ENCODE measurements at places on chromosomes 4 and X.

DNA sequence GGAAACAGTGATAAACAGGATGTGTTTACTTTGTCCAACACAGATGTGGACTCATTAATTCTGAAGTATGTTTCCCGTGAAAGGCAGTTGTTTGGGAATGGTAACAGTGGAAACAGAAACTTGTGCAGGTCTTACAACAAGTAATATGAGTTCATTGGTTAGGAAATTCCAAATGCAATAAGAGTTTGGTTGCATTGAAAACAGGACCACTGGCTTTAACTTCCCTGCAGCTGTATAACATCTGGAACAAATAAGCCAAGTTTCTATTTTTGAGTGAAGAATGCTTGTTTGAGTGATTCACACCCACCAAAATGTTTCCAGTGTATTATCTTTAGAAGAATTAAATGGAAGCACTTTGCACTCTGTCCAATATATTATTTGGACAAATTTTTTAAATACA lies 82.4 kb upstream of the BMP3 start:
- no peak for DNase-seq

DNA sequence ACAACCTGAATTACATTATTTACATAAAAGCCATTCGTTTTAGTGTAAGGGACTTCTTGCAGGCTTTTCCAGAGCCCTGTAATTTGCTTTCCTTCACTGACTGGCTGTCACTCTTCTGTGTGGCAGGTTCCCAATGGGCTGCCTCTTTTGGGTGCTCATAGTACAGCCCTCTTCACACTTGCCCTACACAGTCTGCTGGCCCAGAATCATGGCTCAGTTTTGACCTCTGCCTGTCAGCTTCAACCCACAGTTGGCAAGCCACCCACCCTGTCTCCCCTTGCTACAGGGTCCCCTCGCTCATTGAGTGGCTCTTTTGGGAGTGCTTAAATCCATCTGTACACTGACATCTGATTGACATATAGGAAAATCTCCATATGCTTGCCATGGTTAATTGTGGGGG lies 97.9 kb downstream of the GBA3 start:
- DNase-seq: no peak

GRCh38 chr4:101155368-101155767 lies 192.0 kb downstream of the PPP3CA start:
- no peak for DNase-seq

DNA sequence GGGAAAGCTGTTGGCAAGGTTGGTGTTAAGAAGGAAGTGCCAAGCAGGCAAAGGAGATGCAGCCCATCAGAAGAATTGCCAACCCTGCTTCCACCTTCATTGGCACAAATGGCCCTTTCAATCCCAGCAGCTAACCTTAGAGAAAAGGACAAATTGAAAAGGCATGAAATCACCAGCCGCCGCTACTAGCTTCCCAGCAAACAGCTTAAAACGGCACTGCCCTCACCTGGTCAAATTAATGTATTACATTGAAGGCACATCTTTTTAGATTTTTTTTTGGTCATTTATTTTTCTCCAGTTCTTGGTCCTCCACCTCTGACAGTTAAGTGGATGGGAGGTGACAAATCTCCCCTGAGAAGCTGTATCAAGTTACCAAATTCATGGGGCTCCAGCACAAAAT lies 51.0 kb upstream of the NHSL2 start:
- no peak for DNase-seq

DNA sequence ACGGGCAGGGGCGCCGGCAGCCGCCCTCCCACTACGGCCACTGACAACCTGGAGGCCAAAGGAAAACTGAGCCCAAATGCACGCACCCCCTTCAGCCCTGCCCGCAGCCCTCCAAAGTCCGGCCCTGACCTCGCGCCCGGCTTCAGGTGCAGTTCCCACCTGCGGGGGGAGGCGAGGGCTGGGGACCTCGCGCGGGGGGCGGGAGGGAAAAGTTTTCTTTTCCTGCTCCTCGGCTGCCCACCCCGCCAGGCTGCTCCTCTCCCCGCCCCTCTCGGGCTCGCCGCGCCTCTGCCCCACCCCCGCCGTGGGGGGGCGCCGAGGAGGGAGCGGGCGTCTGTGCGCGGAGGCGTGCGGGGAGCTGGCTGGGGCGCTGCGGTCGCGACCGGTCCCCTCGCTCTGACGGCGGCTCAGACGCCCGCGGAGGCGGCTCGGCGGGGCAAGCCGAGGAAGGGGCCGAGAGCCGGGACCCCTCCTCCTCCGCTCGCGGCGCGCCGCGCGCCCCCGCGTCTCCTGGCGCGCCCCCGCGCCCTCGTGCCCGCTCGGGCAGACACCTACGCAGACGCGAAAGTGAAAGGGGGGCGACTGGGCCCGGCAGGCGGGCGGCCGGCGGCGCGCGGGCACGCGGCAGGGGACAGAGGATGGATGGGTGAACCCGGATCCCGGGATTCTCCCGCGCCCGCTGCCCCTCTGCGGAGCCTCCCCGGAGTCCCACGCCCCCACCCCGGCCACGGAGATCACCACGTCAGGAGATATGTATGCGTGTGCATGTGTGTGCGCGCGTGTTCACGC lies 3.1 kb upstream of the NR3C2 start:
- peak; percentile 52 for DNase-seq

GRCh38 chrX:15881381-15881897 lies 26.8 kb upstream of the AP1S2 start:
- DNase-seq: no peak

DNA sequence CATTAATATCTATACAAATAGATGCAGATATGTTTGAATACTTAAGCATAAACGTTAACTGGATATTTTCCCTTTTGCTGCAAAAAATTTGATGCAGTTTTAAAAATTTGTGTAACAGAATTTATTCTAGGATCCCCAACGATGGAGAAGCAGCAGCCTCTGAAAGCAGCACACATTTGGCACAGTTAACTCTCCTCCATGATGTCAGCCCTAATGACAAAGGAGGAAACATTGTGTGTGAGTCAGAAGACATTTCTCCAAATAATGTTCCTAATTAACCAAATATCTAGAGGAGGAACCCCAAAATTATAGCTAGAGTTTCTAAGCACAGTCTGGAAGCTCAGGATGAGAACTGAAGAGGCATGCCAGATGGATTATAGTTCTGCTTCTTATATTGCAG lies 281.9 kb upstream of the MAD2L1 start:
- no peak for DNase-seq

DNA sequence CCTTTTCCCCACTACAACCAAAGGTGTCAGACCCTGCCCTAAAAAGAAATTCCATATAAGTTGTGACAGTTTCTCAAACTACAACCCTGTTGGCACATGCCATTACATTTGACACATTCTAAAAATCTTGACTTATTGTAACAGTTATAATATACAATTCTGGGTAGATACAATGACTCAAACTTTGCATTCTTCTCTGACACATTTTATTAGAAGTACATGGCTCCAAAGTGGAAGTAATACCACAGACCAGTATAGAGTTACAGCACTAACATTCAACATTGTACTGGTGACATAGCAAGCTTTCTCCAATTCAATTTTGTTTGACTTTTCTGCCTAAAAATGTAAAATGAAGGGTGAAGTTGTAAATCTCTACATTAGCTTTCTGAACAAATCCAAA lies 196.6 kb upstream of the ETNPPL start:
- no peak for DNase-seq

- DNase-seq: no peak
These were observed 394.1 kb downstream of the GALNTL6 start for GRCh38 chr4:172207258-172207657.

DNA sequence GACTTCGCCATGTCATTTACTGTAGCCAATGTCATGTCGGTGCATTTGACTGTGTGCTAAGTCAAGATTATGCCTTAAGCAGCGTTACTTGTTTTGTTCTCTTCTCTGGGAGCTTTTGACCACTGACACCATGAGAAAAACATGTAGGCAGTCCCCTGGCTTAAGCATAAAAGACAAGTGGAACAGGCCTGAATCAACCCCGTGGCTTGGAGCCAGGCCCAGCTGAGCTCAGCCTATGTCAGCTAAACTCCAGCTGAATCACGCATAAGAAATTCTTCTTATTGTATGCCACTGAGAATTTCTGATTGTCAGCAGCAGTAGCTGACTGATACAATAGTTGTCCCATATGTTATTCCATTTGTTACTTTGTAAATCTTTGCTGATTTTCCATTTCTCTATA lies 261.9 kb downstream of the CBLL2 start:
- no peak for DNase-seq

- no peak for DNase-seq
These were observed 31.8 kb upstream of the MAGEB2 start for GRCh38 chrX:30183554-30183953.

DNA sequence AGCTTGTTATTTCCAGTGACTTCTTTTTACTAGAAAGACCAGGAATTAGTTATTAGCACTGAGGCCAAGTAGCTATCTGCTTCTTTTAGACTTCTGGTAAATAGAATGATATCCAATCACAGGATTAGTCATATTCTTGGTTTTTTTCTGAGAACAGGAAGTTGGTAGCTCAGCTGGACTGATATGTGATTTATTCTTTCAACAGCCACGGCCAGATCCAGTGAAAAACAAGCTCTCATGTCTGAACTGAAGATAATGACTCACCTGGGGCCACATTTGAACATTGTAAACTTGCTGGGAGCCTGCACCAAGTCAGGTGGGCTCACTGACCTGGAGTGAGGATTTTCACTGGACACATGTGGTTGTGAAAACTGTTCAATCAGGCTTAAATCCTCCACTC lies 48.6 kb downstream of the PDGFRA start:
- DNase-seq: no peak

- DNase-seq: no peak
These were observed 23.5 kb upstream of the CXCL13 start for GRCh38 chr4:77582156-77582555.

DNA sequence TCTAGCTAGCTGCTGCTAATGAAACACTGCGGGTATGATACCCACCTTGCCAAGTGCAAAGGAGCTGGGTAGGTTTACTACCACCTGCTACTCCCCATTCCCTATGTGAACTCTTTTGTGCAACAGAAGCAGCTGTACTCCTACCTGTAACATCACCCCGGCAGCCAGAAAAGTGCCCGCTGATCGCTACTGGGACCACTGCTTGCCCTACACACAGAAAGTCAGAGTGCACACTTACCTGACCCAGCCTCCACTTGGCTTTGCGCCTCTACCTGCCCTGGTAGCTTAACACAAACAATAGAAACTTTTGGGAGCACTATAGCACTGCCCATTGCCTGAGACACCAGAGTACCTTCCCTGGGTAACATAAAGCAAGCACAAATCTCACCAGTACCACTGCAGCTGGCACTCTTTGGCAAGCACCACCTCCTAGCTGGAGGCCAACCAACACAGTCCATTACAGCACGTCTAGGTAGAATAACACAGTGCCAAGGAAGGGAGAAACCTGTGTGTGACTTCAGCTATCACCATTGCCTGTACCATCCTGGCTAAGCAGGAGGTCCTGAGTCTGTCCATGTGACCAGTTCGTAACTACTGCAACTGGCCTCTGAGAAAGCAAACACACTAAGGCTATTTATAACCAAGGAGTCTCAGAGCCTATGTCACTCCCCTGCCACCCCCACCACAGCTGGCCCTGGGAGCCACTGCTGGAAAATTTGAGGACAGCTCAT lies 80.1 kb downstream of the CENPC start:
- DNase-seq: no peak

GRCh38 chr4:119641765-119642164 lies 13.2 kb upstream of the PDE5A start:
- DNase-seq: no peak

GRCh38 chr4:75135068-75135825 lies 202.3 kb downstream of the PARM1 start:
- no peak for DNase-seq

DNA sequence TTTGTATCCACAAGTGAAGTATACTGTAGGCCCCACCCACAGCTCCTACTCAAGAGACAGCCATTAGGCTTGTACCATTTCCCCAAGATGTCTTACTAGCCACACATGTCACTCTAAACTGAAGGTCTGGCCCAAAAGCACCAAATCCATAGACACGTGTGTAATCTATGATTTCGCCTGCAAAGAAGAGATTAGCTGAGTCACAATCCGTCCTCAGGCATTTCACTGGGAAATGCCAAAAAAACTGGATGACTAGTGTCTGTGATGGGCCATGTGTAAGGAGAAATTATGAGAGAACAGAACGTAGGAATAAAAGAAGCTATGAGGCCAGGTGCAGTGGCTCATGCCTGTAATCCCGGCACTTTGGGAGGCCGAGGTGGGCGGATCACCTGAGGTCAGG lies 21.9 kb upstream of the RP2 start:
- no peak for DNase-seq

DNA sequence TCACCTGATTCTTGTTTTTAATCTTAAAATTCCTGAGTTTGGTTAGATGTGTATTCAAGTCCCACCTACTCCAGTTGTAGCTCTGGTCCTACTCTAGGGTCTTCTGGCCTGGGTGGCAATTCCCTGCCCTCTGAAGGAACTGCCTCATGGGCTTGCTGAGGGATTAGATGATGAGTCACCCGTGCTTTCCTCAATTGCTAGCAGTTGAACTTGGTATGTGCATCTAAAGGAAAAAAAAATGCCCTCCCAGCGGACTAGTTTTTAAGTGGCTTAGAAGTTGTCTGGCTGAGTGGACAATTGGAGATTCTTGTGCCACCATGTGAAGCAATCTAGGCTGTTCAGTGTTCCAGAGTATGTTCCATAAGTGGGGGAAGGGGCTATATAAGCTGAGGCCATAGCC lies 127.0 kb downstream of the CCNG2 start:
- no peak for DNase-seq

DNA sequence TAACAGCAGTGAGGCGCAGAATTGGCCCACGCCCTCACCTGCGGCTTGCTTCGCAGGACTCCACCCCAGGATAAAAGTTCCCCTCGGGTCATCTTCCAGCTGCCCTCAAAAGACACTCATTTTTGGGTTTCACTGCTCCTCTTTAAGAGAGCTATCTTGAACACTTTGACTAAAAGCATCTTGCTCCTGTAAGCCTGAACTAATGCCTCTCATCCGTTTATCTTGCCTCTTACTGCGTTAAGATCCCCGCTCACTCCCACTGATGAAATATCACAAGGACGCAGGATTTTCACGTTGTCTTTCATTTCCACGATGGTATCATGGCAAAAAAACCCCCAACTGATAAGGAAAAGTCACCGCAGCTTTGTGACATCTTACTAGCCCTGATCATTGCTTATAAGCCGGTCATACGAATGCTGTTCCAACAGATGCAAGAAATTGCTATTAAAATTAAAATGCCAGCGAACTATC lies 591 bp upstream of the ACSL4 start:
- DNase-seq: no peak

- no peak for DNase-seq
These were observed 2284.8 kb downstream of the ARAP2 start for GRCh38 chr4:33959519-33959918.

- DNase-seq: no peak
These were observed 502.9 kb upstream of the PCDH10 start for GRCh38 chr4:132646186-132646585.

- DNase-seq: no peak
These were observed 8.2 kb downstream of the ABLIM2 start for GRCh38 chr4:8150152-8151090.

- no peak for DNase-seq
These were observed 685.2 kb upstream of the INTU start for GRCh38 chr4:126947536-126947935.

All from activated naive CD8-positive, alpha-beta T cell treated with anti-CD3 and anti-CD28 coated beads, Interleukin-2, amount 50 U/mL, for 16 hours (primary cell).